ENCODE measurements at places on chromosomes 4 and X.

- H3K4me3 ChIP-seq, result no peak overlapping the region
- peaks cover 21% of the 10 kb centered on the region for H3K36me3 ChIP-seq
- DNase-seq, result no peak
- peaks cover 11% of the 10 kb centered on the region for H3K4me1 ChIP-seq
- no peak overlapping the region for H3K27ac ChIP-seq
- H3K27me3 ChIP-seq, result no peaks in the 10 kb centered on the region
These were observed 89.7 kb downstream of the ZNF718 start for GRCh38 chr4:213971-214370.

DNA sequence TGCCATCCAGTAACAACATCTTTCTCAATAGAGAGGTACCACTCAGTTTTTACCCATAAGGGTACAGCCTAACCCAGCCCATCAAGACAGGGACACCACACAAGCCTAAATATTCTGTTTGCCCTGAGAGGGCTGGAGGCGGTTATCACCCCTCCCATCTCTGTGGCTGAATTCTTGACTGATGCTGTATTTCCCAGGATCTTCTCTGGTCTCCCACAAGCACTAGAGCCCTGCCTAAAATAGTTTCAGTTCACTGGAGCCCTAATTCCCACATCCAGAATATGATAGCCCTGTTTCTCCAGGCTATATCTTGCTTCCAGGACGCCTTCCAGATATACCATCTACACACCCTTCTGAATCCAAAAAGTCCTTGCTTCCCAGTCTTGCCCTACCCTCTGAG is 91.6 kb upstream of the NMU start:
- no peak overlapping the region for H3K4me3 ChIP-seq
- H3K36me3 ChIP-seq, result no peaks in the 10 kb centered on the region
- no peaks in the 10 kb centered on the region for H3K4me1 ChIP-seq
- no peak overlapping the region for H3K27ac ChIP-seq
- no peak for DNase-seq

GRCh38 chrX:101956556-101956955 is 24.7 kb upstream of the ZMAT1 start:
- no peak for DNase-seq
- peaks cover 41% of the 10 kb centered on the region for H3K27me3 ChIP-seq
- H3K27ac ChIP-seq, result no peak overlapping the region
- H3K4me1 ChIP-seq, result no peaks in the 10 kb centered on the region
- H3K4me3 ChIP-seq, result no peak overlapping the region

DNA sequence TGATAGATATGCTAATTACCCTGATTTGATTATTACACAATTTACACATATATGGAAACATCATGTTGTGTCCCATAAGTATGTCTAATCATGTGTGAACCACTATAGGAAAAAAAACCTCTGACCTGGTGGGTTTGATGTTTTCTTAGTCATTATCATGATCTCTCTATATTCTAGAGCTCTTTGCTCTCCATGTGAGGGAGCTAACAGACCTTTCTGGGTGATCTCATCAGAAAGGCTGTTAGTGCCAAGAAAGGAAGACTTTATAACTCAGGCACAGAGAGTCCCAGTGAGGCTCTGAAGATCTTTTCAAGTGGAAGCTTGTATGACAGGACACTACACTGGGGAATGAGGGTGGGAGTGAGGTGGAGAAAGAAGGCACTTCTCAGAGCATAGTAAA is 527.7 kb upstream of the MAGEB2 start:
- DNase-seq, result no peak
- no peak overlapping the region for H3K4me3 ChIP-seq
- H3K27me3 ChIP-seq, result no peaks in the 10 kb centered on the region

DNA sequence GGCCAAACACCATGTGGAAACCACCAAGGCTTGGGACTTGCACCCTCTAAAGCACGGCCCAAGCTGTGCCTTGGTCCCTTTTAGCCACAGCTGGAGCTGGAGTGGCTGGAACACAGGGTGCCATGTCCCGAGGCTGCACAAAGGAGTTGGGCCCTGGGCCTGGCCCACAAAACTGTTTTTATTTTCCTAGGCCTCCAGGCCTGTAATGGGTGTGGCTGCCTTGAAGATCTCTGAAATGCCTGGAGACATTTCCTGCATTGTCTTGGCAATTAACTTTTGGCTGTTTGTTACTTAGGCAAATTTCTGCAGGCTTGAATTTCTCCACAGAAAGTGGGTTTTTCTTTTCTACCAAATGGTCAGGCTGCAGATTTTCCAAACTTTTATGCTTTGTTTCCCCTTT is 55.7 kb downstream of the IL15 start:
- no peak overlapping the region for H3K27ac ChIP-seq
- no peak overlapping the region for H3K4me3 ChIP-seq
- H3K4me1 ChIP-seq, result no peaks in the 10 kb centered on the region
- no peaks in the 10 kb centered on the region for H3K36me3 ChIP-seq

GRCh38 chr4:145179281-145179860 is 1.0 kb downstream of the OTUD4 start:
- H3K4me1 ChIP-seq, result peaks cover 46% of the 10 kb centered on the region
- no peaks in the 10 kb centered on the region for H3K27me3 ChIP-seq
- peak overlapping the region; percentile 99 for H3K4me3 ChIP-seq
- DNase-seq, result peak; percentile 83

DNA sequence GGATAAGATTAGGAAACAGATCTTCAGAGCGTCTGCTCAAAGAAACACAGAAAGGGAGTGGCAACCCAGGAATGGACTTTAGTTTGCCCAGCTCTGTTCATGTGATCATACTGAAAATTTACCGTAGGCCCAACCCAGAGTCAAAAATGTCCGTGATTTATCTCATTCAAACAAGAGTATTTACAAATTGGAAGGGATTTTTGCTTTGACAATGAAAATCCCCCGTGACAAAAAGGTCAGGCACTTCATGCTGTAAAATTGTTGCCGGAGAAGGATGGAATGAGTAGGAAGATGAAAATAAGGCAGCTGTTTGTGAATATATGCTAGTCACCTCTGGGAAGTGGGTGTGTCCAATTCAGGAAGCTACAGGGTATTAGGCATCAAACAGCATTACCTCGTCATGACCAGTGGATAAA is 1.2 kb downstream of the SULT1B1 start:
- peak overlapping the region; percentile 83 for H3K27ac ChIP-seq
- no peak for DNase-seq
- H3K4me3 ChIP-seq, result peak overlapping the region; percentile 83

DNA sequence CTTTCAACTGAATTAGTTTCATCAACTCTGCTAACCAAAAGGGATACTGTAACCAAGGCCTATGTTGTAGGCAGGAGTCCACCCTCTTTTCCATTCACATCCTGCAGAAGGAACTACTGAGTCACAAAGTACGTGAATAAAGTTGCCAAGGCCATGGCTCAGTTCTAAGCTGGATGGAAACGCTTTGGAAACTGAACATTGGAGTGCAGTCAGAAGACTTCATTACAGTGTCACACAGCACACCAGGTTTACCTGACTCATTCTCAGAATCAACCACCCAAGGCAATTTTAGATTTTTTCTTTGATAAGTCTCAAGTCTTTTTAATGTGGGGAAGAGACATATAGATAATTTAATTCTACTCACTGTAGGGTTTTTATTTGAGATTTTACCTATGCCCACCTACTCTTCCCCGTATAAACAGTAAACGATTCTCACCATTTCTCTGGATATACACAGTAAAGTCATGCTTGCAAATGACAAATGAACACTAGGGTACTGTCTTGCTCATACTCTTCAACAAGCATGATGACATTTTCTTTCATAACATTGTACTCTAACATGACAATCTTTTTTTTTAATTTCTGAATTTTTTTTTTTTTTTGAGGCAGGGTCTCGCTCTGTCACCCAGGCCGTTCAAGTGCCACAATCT is 58.9 kb upstream of the RBM47 start:
- peaks cover 2% of the 10 kb centered on the region for H3K36me3 ChIP-seq
- peaks cover 44% of the 10 kb centered on the region for H3K4me1 ChIP-seq
- peak; percentile 36 for DNase-seq
- peak overlapping the region; percentile 79 for H3K4me3 ChIP-seq
- H3K27ac ChIP-seq, result peak overlapping the region; percentile 97
- H3K27me3 ChIP-seq, result peaks cover 6% of the 10 kb centered on the region

DNA sequence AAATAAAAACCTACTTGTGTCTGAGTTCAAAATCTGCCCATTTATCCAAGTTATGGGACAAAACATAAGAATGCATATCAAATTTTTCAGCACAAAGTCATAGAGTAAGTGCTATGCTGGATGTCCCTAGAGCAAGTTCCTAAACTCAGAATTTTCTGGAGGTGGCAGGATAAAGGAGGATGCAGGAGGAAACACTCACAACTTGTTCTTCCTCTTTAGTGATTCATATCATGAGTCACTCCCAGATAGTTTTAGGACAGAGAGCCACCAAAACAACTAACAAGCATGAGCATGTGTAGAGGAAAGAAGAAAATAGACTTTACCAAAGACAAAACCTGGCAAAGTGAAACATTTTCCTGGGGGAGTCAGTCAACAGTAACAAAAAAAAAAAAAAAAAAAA is 302.7 kb downstream of the KCTD8 start:
- no peak for DNase-seq
- no peak overlapping the region for H3K27ac ChIP-seq
- no peaks in the 10 kb centered on the region for H3K27me3 ChIP-seq
- no peaks in the 10 kb centered on the region for H3K4me1 ChIP-seq

DNA sequence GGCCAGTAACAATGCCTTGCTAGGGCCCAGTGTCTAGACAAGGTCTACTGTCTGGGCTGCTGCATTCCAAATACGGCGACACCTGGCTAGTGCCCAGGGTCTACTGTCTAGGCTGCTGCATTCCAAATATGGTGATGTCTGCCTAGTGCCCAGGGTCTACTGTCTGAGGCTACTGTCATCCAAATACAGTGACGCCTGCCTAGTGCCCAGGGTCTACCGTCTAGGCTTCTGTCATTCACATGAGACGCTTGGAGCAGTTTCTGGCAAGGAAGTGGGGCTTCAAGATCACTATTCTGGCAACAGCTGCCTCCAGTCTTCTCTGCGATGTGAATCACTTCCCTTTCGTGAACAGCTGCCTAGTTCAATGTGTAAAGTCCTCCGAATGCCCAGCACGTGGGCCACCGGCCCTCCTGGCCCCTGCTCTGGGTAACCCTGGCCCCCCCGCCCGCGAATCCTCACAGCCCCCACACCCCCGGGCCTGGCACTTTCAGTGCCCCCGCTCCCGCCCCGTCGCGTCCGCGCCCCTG is 12.7 kb downstream of the ACOX3 start:
- peak overlapping the region; percentile 98 for H3K4me3 ChIP-seq
- peaks cover 5% of the 10 kb centered on the region for H3K36me3 ChIP-seq
- peaks cover 27% of the 10 kb centered on the region for H3K4me1 ChIP-seq
- no peak for DNase-seq
- H3K27ac ChIP-seq, result peak overlapping the region; percentile 98

DNA sequence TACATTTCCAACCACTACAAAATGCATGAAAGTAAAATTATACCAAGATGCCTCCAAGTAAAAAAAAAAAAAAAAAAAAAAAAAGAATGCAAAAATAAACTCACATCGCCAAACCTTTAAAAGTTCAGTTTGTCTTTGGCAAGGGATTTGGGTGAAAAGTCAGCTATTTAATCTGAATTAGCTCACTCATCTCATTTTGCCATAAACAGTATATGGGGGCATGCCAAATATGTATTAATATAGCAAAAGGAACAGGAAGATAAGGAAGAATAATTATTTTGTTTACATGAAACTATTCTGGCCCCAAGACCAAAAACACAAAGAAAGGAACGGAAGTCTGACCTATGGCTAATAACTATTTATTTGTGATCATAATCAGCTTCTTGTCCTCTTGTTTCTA is 114.7 kb upstream of the SLC6A14 start:
- DNase-seq, result no peak
- peaks cover under 1% of the 10 kb centered on the region for H3K27me3 ChIP-seq
- H3K4me1 ChIP-seq, result no peaks in the 10 kb centered on the region
- H3K4me3 ChIP-seq, result no peak overlapping the region
- no peaks in the 10 kb centered on the region for H3K36me3 ChIP-seq

DNA sequence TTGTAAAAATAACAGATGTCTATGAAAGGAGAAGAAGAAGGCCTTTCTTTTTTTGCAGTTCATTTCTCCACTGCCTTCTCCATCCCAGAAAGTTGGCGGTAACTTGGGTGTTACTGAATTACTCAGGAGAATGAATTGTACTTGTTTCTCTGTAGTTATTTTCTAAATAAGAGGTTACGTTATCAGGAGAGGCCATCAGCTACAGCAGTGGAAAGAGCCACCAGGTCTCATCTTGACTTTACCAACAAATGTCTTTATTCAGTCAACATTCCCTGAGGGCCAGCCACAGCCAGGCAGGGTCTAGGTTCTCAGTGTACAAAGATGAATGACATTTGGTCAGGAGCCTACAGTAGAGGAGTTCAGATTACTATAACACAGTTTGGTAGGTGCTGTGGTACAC is 8.1 kb downstream of the HADH start:
- H3K4me3 ChIP-seq, result no peak overlapping the region
- H3K4me1 ChIP-seq, result peaks cover 74% of the 10 kb centered on the region
- H3K27ac ChIP-seq, result no peak overlapping the region
- peaks cover 5% of the 10 kb centered on the region for H3K36me3 ChIP-seq

GRCh38 chr4:54103190-54103574 is 3.2 kb downstream of the GSX2 start:
- no peak overlapping the region for H3K27ac ChIP-seq
- H3K4me1 ChIP-seq, result peaks cover 55% of the 10 kb centered on the region
- DNase-seq, result no peak
- H3K36me3 ChIP-seq, result no peaks in the 10 kb centered on the region
- peaks cover 86% of the 10 kb centered on the region for H3K27me3 ChIP-seq

GRCh38 chr4:136706942-136707341 is 825.4 kb downstream of the PCDH18 start:
- H3K27me3 ChIP-seq, result no peaks in the 10 kb centered on the region
- H3K4me1 ChIP-seq, result no peaks in the 10 kb centered on the region
- DNase-seq, result no peak
- no peak overlapping the region for H3K4me3 ChIP-seq

DNA sequence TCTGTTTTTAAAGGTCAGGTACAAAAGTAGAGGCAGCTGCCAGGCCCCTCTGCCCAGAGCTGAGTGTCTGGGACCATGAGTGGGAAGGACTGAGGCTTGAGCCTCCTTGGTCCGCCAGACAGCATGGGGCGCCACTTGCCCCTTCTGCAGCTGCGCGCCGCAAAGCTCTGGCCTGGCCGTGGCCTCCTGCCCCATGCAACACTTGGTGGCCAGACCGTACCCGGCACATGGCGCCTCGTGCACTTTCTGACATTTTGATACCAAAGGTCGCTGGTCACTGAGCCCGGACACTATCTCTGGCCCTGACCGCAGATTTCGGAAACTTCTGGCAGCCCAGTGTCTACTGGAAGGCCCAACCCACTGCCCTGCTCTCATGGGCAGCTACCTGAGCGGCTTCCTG is 18.6 kb downstream of the CLTRN start:
- peaks cover 10% of the 10 kb centered on the region for H3K4me1 ChIP-seq
- H3K36me3 ChIP-seq, result no peaks in the 10 kb centered on the region
- H3K4me3 ChIP-seq, result no peak overlapping the region
- no peak overlapping the region for H3K27ac ChIP-seq
- H3K27me3 ChIP-seq, result peaks cover 18% of the 10 kb centered on the region

GRCh38 chrX:79084923-79085322 is 59.6 kb upstream of the GPR174 start:
- H3K27me3 ChIP-seq, result no peaks in the 10 kb centered on the region
- peak overlapping the region; percentile 15 for H3K4me3 ChIP-seq
- peaks cover 4% of the 10 kb centered on the region for H3K36me3 ChIP-seq
- peak; percentile 31 for DNase-seq
- H3K4me1 ChIP-seq, result peaks cover 49% of the 10 kb centered on the region

GRCh38 chr4:119498527-119498926 is 130.1 kb downstream of the PDE5A start:
- peaks cover 3% of the 10 kb centered on the region for H3K36me3 ChIP-seq
- H3K27me3 ChIP-seq, result no peaks in the 10 kb centered on the region
- no peaks in the 10 kb centered on the region for H3K4me1 ChIP-seq
- no peak overlapping the region for H3K4me3 ChIP-seq
- no peak overlapping the region for H3K27ac ChIP-seq
